ENCODE measurements at places on chromosomes 4 and X. TPM values are rescaled to one million over a fixed set of nuclear protein-coding genes. Genes with fewer than 3 reads are reported as not detected.

The PAQR3 gene
- 36.4 TPM for total RNA-seq

The PCYT1B gene
- total RNA-seq = 22.1 TPM

The COL4A6 gene
- 169 TPM for total RNA-seq

The SPANXB1 gene
- not detected for total RNA-seq

The REELD1 gene
- total RNA-seq = 0.13 TPM

The MTMR8 gene
- 2.9 TPM for total RNA-seq

The MSANTD1 gene
- 2.5 TPM for total RNA-seq

The HMX1 gene
- total RNA-seq = not detected

The NAP1L2 gene
- 6.6 TPM for total RNA-seq

The ETNPPL gene
- 13.2 TPM for total RNA-seq

The BEND2 gene
- not detected for total RNA-seq

The GSX2 gene
- not detected for total RNA-seq

The WDFY3 gene
- total RNA-seq = 102 TPM

The GAGE13 gene
- not detected for total RNA-seq

The MGAT4D gene
- not detected for total RNA-seq

The CXorf49 gene
- total RNA-seq = not detected

The C1QTNF7 gene
- not detected for total RNA-seq

The USP26 gene
- total RNA-seq = not detected

The F8A2 gene
- total RNA-seq = not detected

The ODAPH gene
- not detected for total RNA-seq

The PLCXD1 gene
- total RNA-seq = 268 TPM

The F11 gene
- not detected for total RNA-seq

The DTHD1 gene
- total RNA-seq = not detected

The PABPC1L2A gene
- not detected for total RNA-seq

The DGKK gene
- total RNA-seq = 4.8 TPM

The COL25A1 gene
- total RNA-seq = 4.9 TPM

The GPRIN3 gene
- 2.4 TPM for total RNA-seq

The HSFX4 gene
- total RNA-seq = not detected

The PABPC4L gene
- total RNA-seq = 5.1 TPM

The MAGIX gene
- 1.2 TPM for total RNA-seq

The CXCL5 gene
- 0.86 TPM for total RNA-seq

The TMPRSS11E gene
- total RNA-seq = 15.2 TPM

The TRPC3 gene
- 1.7 TPM for total RNA-seq

The GPR78 gene
- total RNA-seq = 3.7 TPM

The VBP1 gene
- 83.5 TPM for total RNA-seq

The NIPAL1 gene
- total RNA-seq = 5.5 TPM

The PRSS12 gene
- 5.0 TPM for total RNA-seq

The FAM9B gene
- total RNA-seq = not detected

The TIMM8A gene
- 8.3 TPM for total RNA-seq

The SYN1 gene
- total RNA-seq = 4.9 TPM

The BEX3 gene
- total RNA-seq = 728 TPM

The TMEM31 gene
- total RNA-seq = 0.68 TPM

The CPZ gene
- 33.6 TPM for total RNA-seq

The KANTR gene
- total RNA-seq = 8.1 TPM

The RHOXF2 gene
- total RNA-seq = not detected

The CAMK2D gene
- 117 TPM for total RNA-seq

The AASDH gene
- total RNA-seq = 15.7 TPM

The TMPRSS11D gene
- total RNA-seq = not detected

The PABPC1L2B gene
- 0.27 TPM for total RNA-seq

The ITIH6 gene
- total RNA-seq = not detected

The SSX1 gene
- not detected for total RNA-seq

The NWD2 gene
- not detected for total RNA-seq

The TEX28 gene
- not detected for total RNA-seq

The TMPRSS11F gene
- total RNA-seq = not detected

The LRCH2 gene
- 2.8 TPM for total RNA-seq

The CPE gene
- 298 TPM for total RNA-seq

The AFF2 gene
- 3.7 TPM for total RNA-seq

The WNK3 gene
- 30.7 TPM for total RNA-seq
